ENCODE measurements at places on chromosomes 4 and X.

DNA sequence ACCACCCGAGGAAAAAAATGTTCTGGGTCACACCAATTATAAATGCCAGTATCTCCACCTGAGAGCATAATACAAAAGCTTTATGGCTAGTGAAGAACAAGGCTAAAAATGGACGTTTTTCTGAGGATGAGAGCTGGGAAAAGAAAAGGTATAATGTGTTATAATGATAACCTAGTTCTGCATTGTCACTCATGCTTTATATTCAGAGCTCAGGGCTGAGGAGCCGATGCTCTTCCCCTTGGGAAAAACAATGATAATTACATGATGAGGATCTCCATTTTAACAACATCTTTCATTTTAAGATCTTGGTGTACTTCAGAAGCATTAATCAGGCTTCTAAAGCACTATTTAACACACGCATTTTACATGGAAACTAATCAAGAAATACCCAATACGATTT lies 333.7 kb downstream of the UNC5C start:
- DNase-seq, result no peak

- no peak for DNase-seq
Measured at GRCh38 chrX:38919202-38919601, 117.9 kb downstream of the MID1IP1 start.

- no peak for DNase-seq
Measured at GRCh38 chrX:129908636-129909035, 2.7 kb downstream of the UTP14A start.

- no peak for DNase-seq
Measured at GRCh38 chr4:113419631-113420030, 341.9 kb downstream of the CAMK2D start.

GRCh38 chr4:156971165-156971675 lies 379 bp downstream of the PDGFC start:
- no peak for DNase-seq

GRCh38 chrX:45711231-45711630 lies 510.6 kb upstream of the DIPK2B start:
- DNase-seq, result no peak

GRCh38 chr4:98689507-98690174 lies 31.2 kb upstream of the TSPAN5 start:
- no peak for DNase-seq

- DNase-seq, result no peak
Measured at GRCh38 chrX:110248578-110248977, 69.3 kb downstream of the AMMECR1 start.

DNA sequence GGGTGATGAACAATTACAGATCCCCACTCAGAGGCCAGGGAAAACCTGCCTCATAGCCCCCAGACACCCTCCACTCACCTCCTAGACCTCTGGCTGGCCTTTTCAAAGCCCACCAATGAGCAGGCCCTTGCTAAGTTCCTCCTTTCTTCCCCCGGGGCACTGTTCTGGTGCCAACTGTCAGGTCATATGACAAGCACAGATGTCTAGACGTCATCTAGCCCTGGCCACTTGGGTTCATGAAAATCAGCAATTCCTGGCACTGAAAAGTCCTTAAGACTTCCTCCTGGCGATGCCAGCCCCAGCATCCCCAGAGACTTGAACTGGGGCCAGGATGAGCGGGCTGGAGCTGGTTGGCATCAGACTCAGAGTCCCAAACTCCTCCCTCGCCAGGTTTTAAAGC lies 115.6 kb upstream of the NALF2 start:
- DNase-seq, result no peak

GRCh38 chr4:183096276-183096965 lies 2.6 kb upstream of the WWC2 start:
- DNase-seq, result no peak

DNA sequence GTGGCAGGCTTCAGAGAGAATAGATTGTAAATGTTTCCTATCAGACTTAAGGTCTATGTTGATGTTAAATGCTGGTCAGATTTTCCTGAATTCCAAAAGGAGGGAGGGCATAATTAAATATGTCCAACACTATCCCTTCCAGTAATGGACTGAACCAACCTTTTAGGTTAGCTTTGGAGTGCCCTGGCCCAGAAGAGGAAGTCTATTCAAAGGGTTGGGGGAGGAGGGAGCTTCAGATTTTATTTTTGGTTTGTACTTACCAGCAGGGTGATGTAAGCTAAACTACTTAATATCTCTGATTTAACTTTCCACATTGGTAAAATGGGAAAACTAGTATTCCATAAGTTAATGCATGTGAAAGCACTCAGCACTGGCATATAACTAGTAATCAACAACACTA lies 91.1 kb downstream of the RBM46 start:
- no peak for DNase-seq

GRCh38 chr4:72567036-72567435 lies 2.0 kb downstream of the ADAMTS3 start:
- no peak for DNase-seq

- DNase-seq, result peak; percentile 87
Measured at GRCh38 chr4:3851211-3851610, 85.0 kb downstream of the ADRA2C start.

- peak; percentile 83 for DNase-seq
Measured at GRCh38 chr4:15982842-15983524, 20.0 kb upstream of the FGFBP2 start.

DNA sequence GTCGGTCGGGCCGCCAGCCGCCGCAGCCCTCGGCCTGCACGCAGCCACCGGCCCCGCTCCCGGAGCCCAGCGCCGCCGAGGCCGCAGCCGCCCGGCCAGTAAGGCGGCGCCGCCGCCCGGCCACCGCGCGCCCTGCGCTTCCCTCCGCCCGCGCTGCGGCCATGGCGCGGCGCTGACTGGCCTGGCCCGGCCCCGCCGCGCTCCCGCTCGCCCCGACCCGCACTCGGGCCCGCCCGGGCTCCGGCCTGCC lies 213 bp downstream of the NFKB1 start:
- DNase-seq, result no peak

DNA sequence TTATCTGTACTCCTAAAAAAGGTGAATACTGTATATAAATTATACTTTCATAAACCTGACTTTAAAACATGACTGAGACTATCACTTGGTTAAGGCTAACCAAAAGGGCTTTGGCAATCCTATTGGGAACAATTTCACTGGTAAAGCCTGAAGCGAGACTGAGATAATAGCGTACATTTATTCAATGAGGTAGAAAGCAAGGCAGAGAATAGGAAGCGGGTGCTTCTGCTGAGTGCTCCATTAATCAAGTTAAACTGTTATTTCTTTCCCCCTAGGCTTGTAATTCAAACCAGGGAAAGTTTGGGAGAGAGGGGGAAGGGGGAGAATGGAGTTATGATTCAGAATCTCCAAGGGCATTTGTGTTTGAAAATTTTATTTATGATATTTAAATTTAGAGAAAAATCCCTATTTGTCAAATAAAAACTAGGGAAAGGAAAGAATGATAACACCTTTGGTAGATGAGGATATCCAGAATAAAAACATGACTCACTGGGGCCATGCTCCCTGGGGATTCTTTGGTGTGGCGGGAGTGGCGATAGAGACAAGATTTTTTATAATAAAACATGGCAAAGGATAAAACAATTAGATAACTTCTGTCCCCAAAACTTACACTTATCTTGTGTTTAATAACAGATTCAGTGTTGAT lies 34.6 kb upstream of the SORBS2 start:
- DNase-seq, result no peak

- DNase-seq, result no peak
Measured at GRCh38 chr4:152187693-152188092, 348.2 kb downstream of the FBXW7 start.

DNA sequence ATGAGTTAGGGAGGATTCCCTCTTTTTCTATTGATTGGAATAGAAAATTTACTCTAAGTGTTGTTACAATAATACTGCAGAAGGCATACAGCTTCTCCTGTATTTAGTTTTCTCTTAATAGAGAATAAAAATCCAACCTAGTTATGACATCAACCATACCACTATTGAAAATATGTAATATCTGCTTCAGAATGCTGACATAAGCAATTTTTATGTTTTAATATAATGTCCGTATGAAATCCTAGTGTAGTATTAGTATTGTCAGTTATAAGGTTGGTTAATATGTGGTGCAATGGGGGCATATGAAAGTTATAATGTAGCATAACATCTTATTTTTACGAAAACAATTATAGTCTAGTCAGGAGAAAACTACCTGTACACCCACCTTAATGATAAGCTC lies 68.2 kb downstream of the HEPH start:
- no peak for DNase-seq

GRCh38 chrX:69139516-69139915 lies 25.7 kb downstream of the PJA1 start:
- no peak for DNase-seq

DNA sequence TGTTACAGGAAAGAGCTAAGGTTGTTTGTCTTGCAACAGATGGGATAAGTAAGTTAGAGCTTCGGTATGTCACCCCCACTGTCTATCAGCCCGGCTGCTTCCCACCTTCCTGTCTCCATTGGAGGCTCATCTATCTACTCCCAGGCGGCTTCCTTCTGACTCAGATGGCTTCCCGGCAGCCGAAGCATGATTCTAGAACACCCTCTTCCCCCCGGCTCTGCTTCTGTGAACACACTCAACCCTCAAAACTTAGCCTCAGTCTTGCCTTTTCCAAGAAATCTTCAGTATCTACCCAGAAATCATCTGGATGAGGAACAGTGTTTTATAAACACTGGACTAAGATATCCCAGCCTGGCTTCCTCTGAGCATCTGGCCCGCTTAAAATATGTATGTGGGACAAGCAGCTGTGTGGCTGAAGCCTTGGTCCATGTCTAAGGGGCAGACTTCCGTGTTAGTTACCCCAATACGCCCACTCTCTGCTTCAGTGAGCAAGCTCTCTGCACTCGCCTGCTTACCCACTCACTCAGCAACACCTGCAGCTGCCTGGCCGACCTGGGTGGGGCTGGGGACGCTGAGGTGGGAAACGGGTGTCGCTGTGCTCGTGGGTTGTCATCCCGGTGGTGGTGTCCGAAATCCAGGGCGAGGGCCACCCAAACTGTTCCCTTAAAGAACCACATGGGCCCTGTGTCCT lies 12.0 kb upstream of the SLC2A9 start:
- no peak for DNase-seq
